Thoracic aorta (tissue), 2 donors: ENCODE measurements at places on chromosomes 13 and 19.
A peak's percentile ranks its signal among the peaks of the same experiment; 100 is the strongest.

DNA sequence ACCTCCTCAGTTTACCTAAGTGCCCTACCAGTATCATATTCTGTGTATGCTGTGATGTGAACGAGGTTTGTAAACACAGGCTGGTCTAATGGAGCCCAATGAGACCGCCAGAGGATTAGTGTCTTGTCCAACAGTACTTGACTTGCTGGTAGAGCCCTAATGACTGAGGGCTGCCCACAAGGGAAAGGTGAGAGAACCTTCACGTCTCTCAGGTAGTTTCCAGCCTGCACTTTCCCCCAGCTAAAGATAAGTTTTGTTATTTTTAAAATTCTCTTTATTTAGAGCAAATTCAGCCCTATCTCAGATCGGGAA is 498 bp upstream of the RBM26 start:
- DNase-seq = no peak

- no peak for DNase-seq
Measured at GRCh38 chr19:290372-291005, 714 bp downstream of the PLPP2 start.

GRCh38 chr13:95607366-95607765 is 37.1 kb downstream of the DZIP1 start:
- DNase-seq = no peak

GRCh38 chr13:110642291-110642981 is 27.1 kb downstream of the NAXD start:
- no peak for DNase-seq

GRCh38 chr19:618247-618619 is 15.1 kb downstream of the POLRMT start:
- no peak for DNase-seq

GRCh38 chr19:17112700-17113099 is 37.1 kb downstream of the MYO9B start:
- DNase-seq = no peak

GRCh38 chr13:32660227-32660626 is 74.0 kb downstream of the PDS5B start:
- DNase-seq = no peak

DNA sequence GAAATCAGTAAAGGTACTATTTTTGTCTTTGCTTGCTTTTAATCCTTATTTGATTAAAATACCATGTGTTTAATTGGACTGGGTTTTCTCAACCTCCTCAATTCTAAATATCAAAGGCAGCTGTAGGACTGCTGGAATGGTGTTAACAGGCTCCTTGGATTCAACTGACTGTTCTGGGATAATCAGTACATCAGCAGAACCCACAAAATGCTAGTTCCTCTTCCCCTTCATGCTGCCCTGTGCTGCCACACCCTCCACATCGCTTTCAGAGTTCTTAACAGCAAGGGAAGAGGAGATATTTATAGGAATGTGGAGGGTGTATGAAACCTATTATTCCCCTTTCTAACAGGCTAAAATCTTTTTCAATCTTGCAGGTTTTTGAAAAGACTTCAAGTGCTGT is 82.4 kb downstream of the KCTD12 start:
- no peak for DNase-seq

DNA sequence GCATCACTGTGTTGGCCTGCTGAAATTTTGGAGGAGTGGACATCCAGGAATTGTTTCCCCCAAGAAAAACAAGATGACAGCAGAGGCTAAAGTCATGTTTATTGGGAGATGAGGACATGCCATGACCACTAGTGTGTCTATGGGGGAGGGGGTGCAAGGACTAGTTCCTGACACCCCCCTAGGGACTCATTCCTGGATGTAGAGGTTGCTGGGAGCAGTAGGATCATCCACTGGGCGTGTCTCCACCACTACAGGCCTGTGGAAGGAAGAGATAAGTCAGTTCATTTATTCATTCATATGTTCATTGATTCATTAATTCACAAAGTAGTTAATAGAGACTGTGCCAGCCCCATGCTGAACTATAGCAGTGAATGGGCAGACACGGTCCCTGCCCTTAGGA is 30.2 kb downstream of the MAP4K1 start:
- no peak for DNase-seq

- DNase-seq = no peak
Measured at GRCh38 chr13:87677496-87678371, 6.6 kb downstream of the SLITRK5 start.

DNA sequence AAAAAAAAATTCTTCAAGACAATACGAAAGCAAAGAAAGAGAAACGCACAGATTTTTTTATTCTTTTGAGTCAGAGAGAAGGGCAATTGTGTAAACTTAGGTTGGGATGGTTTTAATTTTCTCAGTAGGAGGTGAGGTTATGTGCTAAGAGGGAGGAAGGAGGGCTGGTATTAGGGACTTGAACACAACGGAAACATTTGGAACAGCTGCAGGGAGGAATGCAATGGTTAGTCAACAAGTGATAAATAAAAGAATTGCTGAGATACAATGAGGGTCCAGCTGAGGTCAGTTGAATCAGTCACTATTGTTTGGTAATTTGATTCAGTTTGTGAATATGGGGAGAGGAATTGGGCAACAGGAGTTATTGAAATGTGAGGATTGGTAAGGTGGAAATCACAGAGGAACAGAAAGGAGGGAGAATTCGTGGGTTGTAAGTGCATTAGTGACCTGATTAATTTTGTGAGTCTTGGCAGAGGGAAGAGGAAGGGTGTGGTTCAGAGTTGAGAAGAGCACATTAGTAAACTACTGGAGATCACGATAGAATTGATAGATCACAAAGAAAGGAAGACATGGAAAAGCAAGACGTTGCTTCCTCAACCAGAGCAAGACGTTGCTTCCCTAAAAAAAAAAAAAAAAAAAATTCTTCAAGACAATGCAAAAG is 499.5 kb upstream of the SPRY2 start:
- DNase-seq = no peak

GRCh38 chr13:35162420-35162819 is 220.3 kb downstream of the NBEA start:
- DNase-seq = no peak

- no peak for DNase-seq
Measured at GRCh38 chr19:19388568-19389555, 16.6 kb upstream of the GATAD2A start.

DNA sequence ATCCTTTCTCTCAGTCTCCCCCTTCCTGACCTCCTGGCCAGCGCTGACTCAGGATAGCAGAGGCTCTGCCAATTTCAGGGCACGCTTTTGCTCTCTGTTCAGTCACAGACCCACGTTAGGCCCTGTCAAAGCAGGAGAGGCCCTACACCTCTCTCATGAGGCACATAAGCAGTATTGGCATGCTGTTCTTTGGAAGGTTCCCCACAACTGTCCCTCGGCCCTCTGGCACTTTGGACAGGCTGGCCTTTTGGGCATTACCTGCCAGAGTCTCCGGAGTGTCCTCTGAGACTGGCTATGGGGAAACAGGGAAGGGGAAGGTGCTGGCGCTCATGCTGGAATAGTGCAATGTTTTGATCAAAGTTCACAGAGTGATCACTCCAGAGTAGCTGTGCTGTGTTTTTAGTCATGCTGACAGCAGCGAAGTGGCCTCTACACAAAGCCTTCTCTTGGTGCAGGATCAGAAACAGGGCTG is 23.7 kb upstream of the UBE2L5 start:
- no peak for DNase-seq

- DNase-seq = no peak
Measured at GRCh38 chr19:34639491-34640085, 37.4 kb downstream of the SCGB2B2 start.

GRCh38 chr19:8584965-8585893 is 8.0 kb upstream of the MYO1F start:
- DNase-seq = no peak

DNA sequence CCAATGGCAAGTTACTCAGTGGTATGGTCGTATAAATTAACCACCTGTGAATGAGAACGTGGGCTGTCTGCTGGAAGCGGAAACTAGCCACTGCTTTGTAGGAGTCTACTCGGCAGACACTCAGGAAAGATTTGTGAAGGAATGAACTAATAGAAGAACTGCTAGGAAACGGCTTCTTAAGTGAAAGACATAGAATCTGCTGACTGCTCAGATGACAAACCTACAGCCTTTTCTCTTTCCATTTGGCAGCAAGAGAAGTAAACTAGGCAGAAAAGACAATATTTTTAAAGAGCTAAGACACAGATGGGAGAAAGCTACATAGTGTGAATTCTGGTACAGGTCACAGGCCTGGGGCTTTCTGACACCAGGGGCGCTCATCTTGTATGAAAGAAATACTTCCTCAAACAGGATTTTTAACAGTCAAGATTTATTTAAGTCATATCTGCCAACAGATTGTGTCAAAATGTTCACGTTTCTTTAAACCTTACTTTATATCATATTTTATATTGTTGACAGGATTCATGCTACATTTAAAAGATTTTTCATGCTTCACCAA is 78.4 kb downstream of the MIPEP start:
- DNase-seq = no peak

DNA sequence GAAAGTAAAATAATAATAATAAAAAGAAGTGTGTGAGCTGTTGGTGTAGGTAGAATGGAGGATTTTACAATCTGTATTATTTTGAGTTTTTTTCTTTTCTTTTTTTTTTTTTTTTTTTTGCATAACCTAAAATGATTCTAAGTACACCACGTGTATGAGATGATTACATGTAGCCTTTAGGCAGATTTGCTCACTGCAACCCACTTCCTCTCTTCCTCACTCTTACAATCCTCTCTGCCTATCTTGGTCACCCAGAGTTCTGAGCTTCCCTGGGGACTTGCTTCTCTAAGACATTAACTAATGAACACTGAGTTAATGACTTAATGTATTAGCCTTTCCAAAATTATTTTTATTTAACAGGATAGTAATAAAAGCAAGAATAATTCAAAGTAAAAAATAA is 1169.6 kb downstream of the EFNB2 start:
- no peak for DNase-seq

DNA sequence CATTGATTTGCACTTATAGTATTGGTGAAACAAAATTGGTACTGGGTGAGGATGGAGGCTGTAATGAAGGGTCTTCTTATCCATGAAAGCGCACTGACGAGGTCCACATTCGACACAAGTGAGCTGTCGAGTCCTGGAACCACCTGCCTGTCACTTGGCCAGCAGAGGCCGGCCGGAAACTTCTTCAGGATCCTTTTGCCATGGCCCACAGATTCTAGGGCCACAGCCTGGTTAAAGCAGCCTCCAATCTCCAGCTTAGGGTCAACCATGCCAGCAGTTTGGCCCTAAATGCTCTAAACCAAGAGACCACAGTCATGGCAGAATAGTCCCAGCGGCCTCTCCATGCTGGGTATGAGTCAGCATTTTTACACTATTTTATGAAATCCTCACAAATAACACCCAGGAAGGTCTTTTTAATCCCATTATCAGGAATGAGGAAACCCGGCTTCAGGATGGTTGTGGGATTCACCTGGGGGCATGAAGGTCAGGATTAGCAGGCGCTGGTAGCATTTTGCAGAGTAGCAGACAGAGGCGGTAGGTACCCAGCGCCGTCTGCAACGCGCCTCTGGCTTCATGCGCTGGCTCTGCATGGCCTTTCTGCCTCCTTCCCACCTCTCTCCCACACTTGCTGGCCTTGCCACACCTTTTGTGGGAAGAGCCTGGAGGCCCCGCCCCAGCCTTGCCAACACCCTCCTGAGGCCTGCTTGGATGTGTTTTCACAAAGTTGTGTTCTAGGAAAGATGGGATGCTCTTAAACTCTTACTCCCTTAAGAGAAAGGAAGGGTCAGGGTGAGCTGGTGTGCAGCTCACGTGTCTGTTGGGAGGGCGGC is 15.2 kb downstream of the GAS6 start:
- DNase-seq = no peak

DNA sequence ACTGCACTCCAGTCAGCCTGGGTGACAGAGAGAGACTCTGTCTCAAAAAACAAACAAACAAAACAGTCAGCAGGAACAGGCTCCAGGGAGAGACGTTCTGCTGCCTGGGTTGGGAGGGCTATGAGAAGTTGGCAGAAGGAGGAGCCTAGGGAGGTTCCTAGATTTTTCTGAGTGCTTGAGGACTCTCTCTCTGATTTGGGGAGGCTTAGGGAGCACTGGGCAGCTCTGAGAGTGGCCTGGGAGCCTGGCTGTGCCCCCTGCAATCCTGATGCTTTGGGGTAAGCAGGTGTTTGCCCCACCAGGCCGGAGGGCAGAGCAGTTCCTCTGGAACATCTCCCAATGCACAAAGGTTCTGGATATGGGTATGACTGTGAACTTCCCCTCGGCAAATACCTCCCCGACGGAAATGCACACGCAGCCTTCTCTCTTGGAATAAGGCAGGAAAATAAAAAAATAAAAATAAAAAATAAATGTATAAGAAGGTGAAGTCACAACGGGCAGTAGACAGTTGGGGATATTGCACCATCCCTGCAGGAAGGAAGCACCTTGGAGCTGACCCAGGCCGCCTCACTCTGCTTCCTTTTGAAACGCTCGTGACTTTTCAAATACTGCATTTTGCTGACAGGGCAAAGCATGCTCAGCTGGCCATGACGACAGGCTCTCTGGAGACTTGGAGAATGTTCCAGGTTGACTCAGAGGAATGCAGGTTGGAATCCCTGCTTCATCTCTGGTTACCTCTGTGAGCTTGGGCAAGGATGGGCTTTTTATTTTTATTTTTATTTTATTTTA is 26.5 kb upstream of the HOMER3 start:
- DNase-seq = peak; percentile 7

DNA sequence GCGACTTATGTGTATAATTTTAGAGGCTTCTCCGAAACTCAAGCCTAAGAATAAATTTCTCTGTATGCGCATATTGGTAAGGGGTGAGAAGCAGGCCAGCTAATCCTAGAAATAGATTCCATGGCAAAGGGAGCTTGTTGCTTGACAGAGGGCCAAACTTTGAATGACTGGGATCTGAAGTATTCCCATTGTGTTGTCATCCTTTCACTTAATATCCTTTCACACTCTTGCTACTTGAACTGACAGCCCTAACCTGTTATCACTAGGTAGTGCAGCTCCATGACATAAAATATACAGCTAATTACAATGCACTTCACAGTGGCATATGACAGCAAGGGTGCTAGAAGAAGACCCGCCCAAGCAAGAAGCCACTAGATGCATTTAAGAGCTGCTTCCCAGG is 309.8 kb downstream of the OXGR1 start:
- no peak for DNase-seq

GRCh38 chr13:49561062-49561410 is 24.3 kb downstream of the RCBTB1 start:
- DNase-seq = no peak

DNA sequence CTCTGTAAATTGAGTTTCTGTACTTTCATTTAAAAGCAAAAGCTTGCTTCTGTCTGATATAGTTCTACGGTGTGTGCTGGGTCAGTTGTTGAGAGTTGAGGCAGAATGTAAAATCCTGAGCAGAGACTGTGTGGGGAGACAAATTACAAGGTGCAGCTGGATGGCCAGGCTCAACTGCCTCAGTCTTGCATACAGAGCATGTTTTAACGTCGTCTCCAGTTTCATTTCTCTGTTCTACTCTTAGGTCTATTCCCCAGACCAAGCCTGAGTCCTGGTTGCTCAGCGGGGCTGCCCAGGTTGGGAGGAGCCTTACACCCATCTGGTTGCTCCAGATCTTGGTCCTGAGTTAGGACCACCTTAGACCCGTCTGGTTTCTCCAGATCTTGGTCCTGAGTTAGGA is 54.4 kb upstream of the MEDAG start:
- no peak for DNase-seq

- no peak for DNase-seq
Measured at GRCh38 chr13:113765564-113765910, 6.5 kb downstream of the TMEM255B start.

GRCh38 chr13:75146436-75146835 is 335.5 kb downstream of the TBC1D4 start:
- DNase-seq = no peak
